ENCODE measurements at places on chromosomes 13 and 19. TPM values are rescaled to one million over a fixed set of nuclear protein-coding genes. Genes with fewer than 3 reads are reported as not detected.

- no peaks in the 10 kb centered on the region for H3K36me3 ChIP-seq
- peak; percentile 79 for DNase-seq
- peak within 1 kb of the TSS; percentile 92 for H3K27ac ChIP-seq
- no peaks in the 10 kb centered on the region for H3K27me3 ChIP-seq
- peak within 1 kb of the TSS; percentile 96 for H3K4me3 ChIP-seq
Measured at GRCh38 chr19:34676697-34677385, at the start of gene SCGB2B2. SCGB2B2 (minus strand) TSS chr19:34677159; CDS start chr19:34594563, 82,596 bp downstream.

DNA sequence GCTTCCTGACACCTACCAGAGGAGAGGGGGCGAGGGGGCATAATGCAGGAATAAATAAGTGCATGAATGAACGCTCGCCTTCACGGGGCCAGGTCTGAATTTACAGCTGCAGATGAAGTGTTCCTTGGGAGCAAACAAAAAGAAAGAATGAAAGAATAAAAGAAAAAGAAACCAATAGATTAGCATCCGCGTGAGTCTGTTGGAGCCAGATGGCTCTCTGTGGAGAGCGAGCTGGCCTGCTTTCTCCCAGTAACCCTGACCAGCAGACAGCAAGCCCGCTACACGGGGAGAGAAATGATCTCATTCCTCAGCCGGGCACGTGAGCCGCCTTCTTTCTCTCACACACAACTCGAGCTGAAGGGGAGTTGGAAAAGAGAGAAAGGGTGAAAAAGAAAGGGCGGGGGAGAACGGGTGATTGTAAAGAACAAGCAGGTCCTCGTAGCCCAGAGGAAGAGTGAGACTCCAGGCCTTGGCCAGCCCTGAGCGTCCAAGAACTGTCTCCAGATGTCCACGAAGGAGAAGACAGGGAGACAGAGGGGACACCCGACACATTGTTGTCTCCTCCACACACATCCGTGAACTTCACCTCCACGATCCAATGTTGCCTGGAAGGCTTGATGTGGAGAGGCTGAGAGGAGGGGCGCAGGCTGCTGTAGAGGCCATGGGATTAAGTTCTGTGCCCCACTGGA is 81.4 kb downstream of the RNASEH2B start:
- H3K4me1 ChIP-seq = no peaks in the 10 kb centered on the region
- H3K27ac ChIP-seq = peak overlapping the region; percentile 46
- no peak for DNase-seq
- no peaks in the 10 kb centered on the region for H3K27me3 ChIP-seq
- no peaks in the 10 kb centered on the region for H3K36me3 ChIP-seq
- no peak overlapping the region for H3K4me3 ChIP-seq

- no peak overlapping the region for H3K27ac ChIP-seq
- H3K4me3 ChIP-seq = no peak overlapping the region
- no peaks in the 10 kb centered on the region for H3K27me3 ChIP-seq
Measured at GRCh38 chr13:34038541-34039068, 220.7 kb downstream of the RFC3 start.

GAS6 gene
- 156 TPM for total RNA-seq

TPT1 gene
- 1,780 TPM for total RNA-seq
